ENCODE measurements at places on chromosomes 3 and 15. TPM values are rescaled to one million over a fixed set of nuclear protein-coding genes. Genes with fewer than 3 reads are reported as not detected.

MAGI1 gene
- polyA plus RNA-seq: 32.7 TPM

C3orf52 gene
- 8.0 TPM for polyA plus RNA-seq

CLDN16 gene
- polyA plus RNA-seq: 35.6 TPM

SACM1L gene
- 87.8 TPM for polyA plus RNA-seq

RETNLB gene
- not detected for polyA plus RNA-seq

PRSS50 gene
- polyA plus RNA-seq: 3.2 TPM

STRA6 gene
- 41.7 TPM for polyA plus RNA-seq

NRG4 gene
- polyA plus RNA-seq: 10.2 TPM
